ENCODE measurements at places on chromosomes 16 and 17.

GRCh38 chr17:42459256-42459800 lies 650 bp downstream of the ATP6V0A1 start:
- DNase-seq = no peak

DNA sequence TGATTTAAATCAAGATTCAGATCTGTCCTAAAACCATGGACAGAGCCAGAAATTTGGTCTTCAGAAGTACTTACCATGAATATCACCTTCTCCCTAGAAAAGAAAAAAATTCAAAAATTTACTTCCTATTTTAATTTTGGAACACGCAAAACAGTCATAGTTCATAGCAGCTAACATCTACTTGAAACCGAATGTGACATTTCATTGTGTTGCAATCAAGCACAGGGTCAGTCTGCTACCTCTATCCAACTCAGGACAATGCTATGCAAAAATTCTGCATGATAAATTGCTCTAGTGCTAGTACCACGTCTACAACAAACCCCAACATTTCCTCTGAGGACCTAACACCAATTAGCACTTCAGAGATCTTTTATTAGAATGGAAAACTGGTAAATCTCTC lies 7.7 kb downstream of the JPT1 start:
- no peak for DNase-seq

DNA sequence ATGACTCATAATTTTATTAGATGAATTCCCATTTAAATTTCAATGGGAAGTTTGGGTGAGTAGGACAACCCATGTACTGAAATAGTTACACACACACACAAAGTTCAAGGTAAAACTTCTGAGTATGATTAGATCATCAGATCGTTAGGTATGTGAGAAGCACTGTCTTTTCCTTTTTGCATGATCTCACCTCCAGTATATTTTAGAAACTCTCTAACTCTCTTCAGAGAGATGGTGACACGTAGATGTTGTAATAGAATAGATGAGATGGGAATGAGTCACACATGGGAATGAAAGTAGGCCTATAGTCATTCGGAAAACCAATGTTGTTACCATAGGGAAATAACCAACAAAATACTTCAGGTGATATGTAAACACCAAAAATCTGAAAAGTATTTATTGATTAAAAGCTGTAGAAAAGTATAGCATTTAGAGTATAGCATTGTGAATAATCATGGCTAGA lies 22.2 kb downstream of the KRT23 start:
- no peak for DNase-seq

DNA sequence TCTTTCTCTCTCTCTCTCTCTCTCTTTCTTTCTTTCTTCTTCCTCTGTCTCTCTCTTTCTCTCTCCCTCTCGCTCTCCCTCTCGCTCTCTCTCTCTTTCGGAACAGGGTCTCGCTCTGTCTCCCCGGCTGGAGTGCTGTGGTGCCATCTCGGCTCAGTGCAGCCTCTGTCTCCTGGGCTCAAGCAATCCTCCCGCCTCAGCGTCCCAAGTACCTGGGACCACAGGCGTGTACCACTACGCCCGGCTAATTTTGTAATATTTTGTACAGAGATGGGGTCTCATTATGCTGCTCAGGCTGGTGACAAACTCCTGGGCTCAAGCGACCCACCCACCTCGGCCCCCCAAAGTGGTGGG lies 12.7 kb upstream of the KLHDC4 start:
- DNase-seq = no peak

DNA sequence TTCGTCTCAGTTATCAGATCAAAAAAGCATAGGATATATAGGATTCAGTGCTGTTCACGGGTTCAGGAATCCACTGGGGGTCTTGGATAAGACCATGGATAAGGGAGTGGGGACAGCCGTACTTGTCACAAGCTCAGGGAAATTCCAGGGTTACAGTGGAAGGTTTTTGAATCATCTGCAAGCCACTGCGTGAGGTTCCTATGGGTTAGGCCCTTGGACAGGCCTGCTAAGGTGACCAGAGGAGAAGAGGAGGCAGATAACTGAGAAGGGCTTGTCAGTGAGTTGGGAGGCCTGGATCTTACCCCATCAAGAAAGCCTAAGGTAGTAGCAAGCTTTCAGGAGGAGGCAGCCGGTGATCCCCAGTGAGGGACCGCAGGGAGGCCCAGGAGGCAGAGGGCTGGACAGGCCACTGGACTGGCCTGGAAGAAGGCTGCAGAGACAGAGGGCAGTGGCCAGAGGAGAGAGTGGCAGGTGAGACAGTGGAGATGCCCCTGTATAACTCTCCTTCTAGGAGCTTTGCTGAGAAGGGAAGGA lies 27.3 kb downstream of the NGFR start:
- no peak for DNase-seq

All from stimulated activated CD4-positive, alpha-beta T cell treated with anti-CD3 and anti-CD28 coated beads, TNF-alpha, amount 100 ng/mL, for 48 hours (primary cell).